SJSA1 (cell line): ENCODE measurements at places on chromosomes 3 and 15.

- DNase-seq: no peak
Measured at GRCh38 chr3:107208796-107209195, 168.4 kb upstream of the CCDC54 start.

- no peak for DNase-seq
Measured at GRCh38 chr3:25585361-25586166, 79.1 kb downstream of the TOP2B start.

DNA sequence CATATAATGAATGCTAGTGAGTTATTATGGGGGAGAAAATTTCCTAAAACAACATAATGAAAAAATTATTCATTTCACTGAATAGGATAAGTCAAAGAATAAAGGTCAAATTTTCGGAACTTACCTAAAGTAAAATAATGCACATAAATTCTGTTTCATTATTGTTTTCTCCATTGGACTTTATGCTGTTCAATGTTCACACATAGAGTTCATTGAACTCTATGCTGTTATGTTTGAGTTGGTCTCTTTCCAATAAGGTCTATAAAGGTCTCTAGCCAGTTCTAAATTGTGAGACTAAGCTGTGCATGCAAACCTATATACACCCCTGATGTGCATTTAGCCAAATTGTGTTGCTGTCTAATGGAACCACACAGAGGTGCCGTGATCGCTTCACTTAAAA is 28.5 kb upstream of the STT3B start:
- DNase-seq: no peak

GRCh38 chr15:58590926-58591325 is 158.6 kb downstream of the ADAM10 start:
- DNase-seq: no peak

DNA sequence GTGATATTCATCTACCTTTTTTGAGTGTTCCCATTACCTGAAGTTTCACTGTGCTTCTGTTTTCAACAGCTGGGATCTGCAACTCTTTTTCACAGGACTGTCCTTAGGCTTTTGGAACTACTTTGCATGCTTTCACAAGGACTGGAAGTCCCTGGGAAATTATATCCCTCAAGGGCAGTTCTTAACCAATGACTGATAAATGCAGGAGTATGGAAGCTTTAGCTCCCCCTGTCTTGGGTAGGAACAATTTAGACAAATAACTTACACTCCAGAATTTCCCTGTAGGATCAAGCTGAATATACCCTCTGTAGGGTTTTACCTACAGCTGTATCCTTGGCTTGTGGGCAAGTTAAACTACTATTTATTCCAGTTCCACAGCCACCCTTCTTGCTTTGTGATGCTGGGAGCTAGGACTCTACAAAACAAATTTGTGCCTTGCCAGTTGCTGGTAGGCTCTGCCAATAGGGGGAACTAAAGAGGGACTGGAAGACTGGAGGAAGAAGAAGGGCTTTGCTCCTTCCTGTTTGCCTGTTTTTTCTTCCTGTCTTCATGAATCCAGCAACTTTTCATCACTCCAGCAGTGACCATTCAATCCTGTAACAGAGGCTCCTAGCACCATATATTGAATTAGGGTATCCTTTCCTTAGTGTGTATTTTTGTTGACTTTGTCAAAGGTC is 6.8 kb upstream of the ZNF280D start:
- DNase-seq: no peak

DNA sequence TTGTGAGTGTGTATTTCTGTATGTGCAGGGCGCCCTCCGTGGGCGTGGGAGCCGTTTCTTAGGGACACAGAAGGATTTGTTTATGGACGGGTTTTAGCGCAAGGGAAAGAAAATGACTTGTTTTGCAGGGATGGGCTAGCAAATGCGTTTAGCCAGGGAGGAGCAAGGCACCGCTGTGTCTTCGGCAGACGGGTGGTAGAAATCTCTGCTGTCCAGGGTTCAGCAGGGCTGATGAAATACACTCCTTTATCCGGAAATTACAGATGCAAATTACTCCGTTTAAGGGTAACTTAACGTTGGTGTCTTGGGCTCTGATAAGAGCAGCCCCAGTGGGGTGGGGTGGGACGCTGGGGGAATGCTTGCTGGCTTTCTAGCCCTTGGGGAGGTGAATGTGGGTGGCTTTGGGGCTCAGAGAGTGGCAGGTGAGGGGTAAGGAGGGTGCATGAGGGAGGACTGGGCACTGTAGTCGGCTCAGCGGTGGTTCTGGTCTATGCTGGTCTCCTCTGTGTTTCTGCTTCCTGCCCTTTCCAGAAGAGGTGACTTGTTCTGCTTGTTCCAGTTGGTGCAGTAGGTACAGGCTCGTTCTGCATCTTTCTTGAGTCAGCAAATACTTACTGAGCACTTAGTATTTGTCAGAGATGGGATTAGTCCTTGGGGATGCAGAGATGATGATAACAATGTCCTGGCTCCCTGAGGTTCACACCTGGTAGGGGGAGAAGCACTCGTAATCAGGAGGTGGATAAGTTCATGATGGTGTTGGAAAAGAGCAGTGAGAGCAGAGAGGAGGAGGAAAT is 954 bp downstream of the SV2B start:
- no peak for DNase-seq

DNA sequence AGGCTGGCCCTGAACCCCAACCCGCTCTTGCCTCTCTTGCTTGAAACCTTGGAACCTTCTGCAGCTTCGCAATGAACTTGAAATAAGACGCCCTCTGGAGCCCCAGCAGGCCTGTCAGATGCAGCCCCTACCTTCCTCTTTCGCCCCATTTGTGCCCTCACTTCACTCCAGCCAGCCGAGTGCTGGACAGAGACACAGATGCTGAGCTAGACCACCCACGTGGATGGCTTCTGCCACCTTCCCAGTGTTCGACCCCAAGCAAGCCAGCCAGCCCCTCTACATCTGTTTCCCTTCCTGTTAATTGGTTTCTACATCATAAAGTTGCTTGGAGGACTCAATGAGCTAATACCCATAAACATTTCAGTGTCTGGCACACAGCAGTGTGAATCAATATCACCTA is 23.8 kb upstream of the SNRPA1 start:
- DNase-seq: no peak

GRCh38 chr3:145519398-145520047 is 641.5 kb downstream of the PLOD2 start:
- DNase-seq: no peak

- no peak for DNase-seq
Measured at GRCh38 chr15:38130205-38130567, 122.5 kb upstream of the SPRED1 start.

- DNase-seq: peak; percentile 83
Measured at GRCh38 chr15:74889883-74890664, at the start of gene MPI. Gene MPI (plus strand): TSS chr15:74890042. CDS start chr15:74890074, 32 bp downstream.

DNA sequence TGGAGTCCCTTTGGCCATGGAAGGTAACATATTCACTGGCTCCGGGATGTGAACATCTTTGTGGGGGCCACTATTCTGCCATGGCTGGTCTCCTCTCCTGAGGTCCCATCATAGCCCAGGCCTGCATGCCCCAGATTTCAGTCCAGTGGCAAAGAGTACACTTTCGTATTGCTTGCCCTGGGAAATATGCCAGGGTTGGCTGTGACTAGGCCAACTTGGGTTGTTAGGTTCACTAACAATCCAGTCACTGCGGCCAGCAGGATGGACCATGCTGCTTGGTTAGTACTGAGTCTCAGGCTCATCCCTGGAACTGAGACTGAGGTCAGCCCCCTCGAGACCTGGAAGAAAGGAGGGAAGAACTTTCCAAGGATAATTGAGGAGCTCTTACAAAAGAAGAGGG is 9.8 kb upstream of the EEFSEC start:
- DNase-seq: no peak

DNA sequence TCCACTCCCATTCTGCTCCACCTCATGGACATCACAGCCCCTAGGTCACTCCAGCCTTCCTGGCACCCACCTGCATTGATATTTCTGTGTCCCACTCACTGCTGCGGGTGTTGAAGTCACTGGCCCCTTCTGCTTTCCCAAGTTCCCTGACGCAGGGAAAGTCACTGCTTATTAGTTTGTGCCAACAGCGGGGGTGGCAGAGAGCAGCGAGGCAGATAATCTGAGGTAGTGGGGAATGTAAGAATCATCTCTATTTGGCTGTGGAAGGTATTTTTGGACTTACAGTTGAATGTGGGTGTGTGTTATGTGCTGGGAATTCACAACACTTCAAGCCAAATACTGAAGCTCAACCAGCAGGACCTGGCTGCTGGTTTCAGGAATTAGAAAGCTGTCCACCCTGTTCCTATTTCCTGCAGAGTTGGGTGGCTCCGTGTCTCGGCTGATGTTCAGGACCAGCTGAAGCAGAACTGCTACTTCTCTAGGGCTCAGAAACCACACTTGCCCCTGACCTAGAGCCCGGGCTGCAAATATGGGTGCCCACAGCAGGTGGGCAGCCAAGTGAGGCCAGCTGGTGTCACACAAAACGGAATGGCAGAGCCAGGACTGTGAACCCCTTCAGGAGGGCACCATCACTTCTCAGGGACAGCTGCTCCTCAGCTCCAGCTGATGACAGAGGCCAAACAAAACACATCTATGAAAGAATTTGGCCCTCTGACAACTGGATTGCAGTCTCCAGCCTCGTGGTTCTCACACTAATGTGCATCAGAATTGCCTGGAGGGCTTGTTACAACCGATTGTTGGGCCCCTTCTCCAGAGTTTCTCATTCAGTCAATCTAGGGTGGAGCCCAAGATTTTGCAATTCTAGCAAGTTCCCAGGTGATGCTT is 57.7 kb downstream of the SEMA5B start:
- no peak for DNase-seq

- DNase-seq: no peak
Measured at GRCh38 chr15:95981209-95981608, 349.3 kb upstream of the NR2F2 start.

- no peak for DNase-seq
Measured at GRCh38 chr3:191379446-191379845, 49.1 kb upstream of the UTS2B start.

DNA sequence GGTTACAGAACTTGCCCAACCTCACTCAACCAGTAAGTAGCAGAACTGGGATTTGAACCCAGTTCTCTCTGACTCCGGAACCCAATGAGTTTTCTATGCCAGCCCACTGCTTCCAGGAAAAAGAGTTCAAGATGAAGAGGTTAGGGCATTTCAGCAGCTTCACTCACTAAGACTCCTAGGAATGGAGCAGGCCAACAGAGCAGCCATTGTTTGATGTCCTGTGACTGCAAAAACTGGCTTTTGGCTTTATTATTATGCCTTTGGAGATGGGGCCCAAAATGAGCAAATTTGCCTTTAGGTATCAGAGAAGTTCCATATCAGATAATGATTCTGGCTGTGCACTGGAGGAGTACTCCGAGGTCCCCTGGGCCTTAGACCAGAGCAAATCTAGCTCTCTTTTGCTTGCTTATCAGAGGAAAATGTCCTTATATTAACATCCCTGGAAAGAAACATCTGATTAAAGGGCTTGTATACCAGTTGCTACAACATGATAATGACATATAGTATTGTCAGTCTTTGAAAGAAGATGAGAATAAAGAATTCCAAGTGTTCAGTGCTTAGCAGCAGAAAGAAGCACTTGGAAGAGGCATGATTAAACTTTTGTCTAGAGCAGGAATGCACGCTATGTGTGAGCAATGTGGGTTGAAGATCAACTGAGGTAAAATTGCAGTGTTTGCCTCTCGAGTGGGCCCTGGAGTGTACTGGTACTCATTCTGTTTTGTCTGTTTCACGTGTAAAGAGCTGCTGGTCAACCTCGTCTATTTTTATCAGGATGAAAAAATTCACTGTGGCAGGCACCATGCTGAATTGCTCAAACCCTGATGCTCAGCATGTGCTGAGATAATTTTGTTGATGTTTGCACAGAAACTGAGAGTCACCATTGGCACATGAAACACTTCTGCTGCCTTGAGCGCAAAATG is 21.8 kb upstream of the KLHL24 start:
- DNase-seq: no peak

DNA sequence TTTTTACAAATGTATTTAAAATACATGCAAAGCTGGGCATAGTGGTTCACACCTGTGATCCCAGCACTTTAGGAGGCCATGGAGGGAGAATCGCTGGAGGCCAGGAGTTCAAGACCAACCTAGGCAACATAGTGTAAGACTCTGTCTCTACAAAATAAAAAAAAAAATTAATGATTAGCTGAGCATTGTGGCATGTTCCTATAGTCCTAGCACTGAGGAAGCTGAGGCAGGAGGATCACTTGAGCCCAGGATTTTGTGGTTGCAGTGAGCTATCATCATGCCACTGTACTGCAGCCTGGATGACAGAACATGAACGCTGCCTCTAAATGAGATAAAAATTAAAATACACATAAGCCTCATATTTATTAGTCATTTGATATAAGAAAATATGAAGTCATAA is 142.8 kb downstream of the TCF12 start:
- no peak for DNase-seq

- no peak for DNase-seq
Measured at GRCh38 chr3:57592306-57592705, 4.8 kb downstream of the ARF4 start.

DNA sequence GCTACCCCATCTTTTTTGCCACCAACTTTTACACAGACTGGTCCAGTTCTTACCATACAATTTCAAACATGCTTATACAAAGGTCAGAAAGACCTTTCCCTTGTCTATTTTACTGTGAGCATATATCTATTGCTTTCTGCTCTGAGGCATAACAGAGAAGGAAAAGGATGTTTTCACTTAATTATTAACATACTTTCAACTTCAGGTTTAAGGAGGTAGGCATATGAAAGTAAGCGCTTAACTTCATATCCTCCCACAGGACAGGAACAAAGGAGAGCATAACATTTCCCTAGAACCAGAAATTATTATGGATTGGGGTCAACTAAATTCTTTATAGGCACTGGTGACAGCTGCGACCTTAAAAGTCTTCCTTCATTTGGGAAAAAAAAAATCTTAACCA is 1.1 kb downstream of the MYEF2 start:
- no peak for DNase-seq

DNA sequence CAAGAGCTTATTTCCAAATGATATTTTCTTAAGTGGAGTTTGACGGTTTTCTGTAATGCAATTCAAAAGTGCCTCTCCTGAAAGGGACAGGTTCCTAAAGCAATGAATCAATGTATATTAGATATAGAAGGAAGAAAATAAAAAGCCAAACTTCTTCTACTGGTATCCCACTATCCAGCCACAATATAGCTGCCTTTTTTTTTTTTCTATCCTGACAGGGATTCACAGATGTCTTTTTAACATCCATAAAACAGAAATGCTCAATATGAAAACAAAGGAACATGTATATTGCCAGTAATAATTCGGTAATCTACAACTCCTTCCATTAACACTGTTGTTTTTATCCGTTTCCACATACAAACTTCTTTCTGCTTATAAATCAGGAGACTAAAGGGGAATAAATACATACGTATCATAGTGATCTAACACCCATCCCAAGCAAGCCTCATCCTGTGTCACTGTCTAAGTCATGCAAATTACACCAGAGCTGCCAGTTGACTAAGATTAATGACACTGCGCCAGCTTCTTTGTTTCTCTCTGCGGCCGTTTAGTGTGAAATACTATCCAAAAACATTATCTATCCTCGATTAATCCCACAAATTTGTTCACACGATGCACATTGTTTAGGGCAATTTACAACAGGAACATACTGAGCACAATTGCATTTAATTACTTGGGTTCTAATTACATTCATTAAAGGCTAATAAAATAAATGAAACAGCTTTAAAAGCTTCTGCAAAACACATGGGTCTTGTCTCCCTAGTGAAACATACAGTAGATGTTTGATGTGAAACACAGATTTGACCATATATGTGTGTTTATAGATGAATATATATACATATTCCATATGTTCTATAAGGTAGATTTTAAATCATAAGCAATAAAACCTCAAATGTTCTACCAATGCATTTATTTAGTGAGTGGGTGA is 51.9 kb upstream of the CDIN1 start:
- no peak for DNase-seq

- no peak for DNase-seq
Measured at GRCh38 chr3:187450431-187451190, 82.4 kb downstream of the RTP4 start.

GRCh38 chr15:74642734-74643664 is 27.4 kb downstream of the CLK3 start:
- no peak for DNase-seq
